ENCODE measurements at places on chromosomes 3 and 15. TPM values are rescaled to one million over a fixed set of nuclear protein-coding genes. Genes with fewer than 3 reads are reported as not detected.

The CCR9 gene
- total RNA-seq: not detected

The RAB5A gene
- total RNA-seq: 73.4 TPM

The PLSCR2 gene
- not detected for total RNA-seq

The STRC gene
- total RNA-seq: 0.32 TPM

The TM4SF18 gene
- total RNA-seq: 0.86 TPM
